SK-MEL-5 (cell line): ENCODE measurements at places on chromosomes 6 and 20.

DNA sequence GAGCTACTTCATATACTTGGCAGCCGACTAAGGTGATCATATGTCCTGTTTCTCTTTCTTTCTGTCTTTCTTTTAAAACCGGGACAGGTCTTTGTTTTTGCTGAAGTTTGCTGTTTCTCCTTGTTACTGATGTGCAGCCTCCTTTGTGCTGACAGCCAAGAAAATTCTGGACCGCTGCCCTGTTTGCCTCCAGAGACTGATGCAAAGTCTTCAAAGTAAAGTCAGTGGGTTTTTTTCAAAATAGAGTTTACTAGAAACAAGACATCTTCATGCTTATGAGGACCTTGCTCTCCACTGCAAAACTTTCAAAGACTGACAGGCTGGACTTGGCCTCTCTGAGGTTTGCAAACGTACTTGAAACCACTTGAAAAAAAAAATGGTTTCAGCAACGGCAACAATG, 510.5 kb upstream of the MAP3K7 start:
- DNase-seq = no peak

DNA sequence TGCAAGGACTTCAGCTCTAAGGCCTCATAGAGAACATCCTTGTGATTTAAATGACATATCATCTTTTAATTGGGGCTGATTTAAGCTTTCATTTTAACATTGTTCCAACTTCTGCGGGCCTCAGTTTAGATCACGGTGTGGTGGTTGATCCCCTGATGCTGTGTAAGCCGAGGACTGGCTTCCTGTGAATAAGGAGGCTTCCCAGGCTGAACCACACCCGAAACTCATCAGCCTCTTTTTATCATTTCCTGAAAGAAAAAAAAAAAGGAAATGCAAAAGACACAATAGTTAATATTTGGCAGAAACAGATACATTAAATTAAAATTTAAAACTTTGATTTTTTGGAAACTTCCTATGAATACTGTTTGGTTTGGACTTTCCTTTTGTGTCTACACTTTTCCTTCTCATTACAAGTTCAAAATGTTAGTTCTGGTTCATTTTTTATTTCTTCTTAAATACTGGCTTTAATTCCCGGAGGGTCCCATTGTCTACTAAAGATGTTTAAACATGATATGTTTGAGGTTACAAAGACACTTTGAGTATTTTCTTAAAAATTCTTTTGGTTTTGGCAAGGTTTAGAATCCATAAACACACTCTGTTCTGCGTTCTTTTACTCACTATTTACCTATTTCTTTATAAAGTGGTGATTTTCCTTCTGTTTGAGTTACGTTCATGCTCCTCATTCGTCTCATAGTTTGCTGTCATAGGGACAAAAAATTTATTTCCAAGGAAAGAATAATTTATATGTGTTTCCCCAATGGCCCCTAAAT, 230.0 kb upstream of the SULF2 start:
- DNase-seq = no peak

GRCh38 chr6:1619098-1619672, 9.5 kb downstream of the FOXC1 start:
- no peak for DNase-seq

GRCh38 chr6:9499709-9500108, 915.2 kb downstream of the TFAP2A start:
- DNase-seq = no peak

GRCh38 chr20:25203871-25204320, 8.4 kb downstream of the ENTPD6 start:
- no peak for DNase-seq

DNA sequence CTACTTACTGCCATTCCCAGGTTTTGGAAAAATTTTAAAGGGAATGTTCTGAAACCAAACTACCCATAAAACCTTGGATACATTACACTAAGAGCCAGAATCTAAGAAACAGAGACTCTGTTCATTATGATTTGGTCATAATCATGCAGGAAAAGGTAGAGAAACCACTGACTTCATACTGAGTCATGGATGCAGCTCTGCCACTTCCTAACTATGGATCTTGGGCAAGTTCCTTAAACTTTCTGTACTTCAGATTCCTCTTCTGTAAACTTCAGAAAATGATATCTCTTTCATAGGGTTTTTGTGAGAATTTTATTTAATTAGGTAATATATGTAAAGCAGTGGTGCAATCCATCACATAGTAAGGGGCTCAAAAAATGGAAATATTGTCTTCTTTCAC, 20.0 kb downstream of the PLA2G7 start:
- DNase-seq = no peak

GRCh38 chr6:15267221-15267620, 21.4 kb downstream of the JARID2 start:
- DNase-seq = no peak

GRCh38 chr6:144335311-144335861, 50.3 kb downstream of the UTRN start:
- no peak for DNase-seq

- no peak for DNase-seq
Measured at GRCh38 chr6:56771189-56771588, 128.5 kb upstream of the DST start.

DNA sequence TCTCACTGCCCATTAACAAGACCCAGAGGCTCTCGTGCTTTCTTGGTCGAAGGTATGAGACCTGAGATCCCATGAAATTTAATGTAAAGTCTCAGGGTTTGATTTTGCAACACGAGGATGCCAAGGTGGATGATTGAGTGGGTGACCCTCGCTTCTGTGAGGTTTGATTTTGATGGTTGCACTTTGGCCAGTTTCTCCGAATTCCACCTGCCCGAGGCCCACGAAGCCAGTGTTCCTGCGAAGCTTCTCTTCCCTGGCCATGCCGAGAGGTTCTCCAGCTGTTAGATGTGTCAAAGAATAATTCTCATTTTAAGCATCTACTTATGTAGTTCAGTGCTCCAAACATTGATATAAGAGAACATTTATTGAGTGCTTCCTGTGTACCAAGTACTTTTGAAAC, at the start of gene KIF25:
Gene KIF25, plus strand, starts transcription at position 30 of the 400 bp plus-strand sequence. CDS start 31,915 bp downstream, outside the sequence.
- DNase-seq = no peak

DNA sequence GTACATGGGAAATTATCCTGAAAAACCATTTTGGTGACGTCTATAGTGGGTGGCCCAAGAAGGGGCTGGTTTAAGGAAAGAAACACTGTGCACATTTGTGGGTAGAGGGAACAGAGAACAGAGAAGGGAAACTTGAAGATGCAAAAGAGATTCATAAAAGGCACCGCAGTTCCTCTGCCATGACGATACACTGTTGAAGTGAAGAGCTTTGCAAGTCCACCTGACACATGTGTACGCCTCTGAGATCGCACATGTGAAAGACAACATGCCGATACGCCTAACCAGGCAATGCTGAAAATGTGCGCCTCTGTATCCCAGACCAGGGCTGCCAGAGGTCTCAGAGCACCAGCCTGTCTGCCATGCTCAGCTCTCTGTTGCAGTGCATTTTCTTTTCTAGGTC, 180.9 kb downstream of the KIF16B start:
- no peak for DNase-seq

DNA sequence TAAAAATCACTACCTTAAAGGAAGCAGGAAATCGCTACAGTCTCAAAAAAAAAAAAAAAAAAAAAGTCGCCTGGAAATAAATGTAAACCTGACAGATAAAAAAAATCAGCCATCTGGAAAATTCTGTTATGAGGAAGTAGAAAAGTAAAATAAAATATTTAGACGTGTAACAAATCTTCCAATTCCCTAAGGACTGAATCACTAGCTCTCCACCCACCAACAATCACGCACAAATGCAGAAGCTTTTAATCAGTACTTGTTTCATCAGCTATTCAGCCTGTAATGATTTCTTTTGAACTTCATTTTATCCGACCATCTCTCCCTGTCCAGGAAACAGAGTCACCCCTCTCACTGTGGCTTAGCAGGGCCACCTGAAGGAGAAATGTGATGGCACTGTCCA, 59.0 kb downstream of the SLC23A2 start:
- no peak for DNase-seq

DNA sequence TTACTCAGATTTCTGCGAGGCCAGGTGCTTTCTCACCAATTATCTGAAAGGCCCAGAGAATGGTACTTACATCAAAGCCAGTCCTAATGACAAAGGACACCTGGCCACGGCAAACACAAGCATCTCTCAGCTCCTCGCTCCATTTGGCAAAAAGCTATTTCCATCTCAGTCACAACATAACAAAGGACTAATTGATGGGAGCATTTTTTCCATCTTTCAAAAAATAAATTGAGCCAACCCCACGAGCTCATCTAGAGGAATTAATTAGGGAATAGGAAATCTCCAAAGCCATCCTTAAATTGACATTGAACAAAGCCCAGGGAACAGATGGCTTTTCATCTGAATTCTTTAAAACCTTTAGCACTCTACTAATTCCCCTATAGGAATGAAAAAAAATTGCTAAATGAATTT, 236.7 kb downstream of the HAO1 start:
- DNase-seq = no peak

DNA sequence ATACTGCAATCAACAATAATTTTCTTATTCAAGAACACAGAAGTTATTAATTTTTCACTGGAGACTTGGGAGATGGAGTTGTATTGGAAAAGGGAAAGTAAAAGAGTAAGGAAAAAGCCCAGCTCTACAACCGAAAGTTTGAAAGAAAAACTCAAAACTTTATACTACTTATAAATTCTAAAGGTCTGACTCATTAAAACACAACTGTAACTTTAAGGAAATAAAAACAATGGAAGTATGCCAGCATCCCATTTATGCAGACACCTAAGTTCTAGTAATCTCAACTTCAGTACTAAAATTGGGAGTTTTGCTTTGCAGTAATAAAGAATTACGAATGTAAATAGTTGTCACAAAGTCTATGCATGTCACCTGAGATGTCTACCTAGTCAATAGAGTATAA, 80.6 kb downstream of the IRAK1BP1 start:
- no peak for DNase-seq
